RPMI7951 (cell line): ENCODE measurements at places on chromosomes 4 and X.
A peak's percentile ranks its signal among the peaks of the same experiment; 100 is the strongest.

- no peak for DNase-seq
These were observed at the start of gene ARAP2 for GRCh38 chr4:36244257-36245082. Gene ARAP2, minus strand, starts transcription at chr4:36244514. Its CDS starts 15,028 bp downstream, at chr4:36229486.

GRCh38 chrX:25202827-25203226 lies 187.1 kb upstream of the ARX start:
- no peak for DNase-seq

- no peak for DNase-seq
These were observed 13.6 kb downstream of the RGS12 start for GRCh38 chr4:3306450-3306849.

GRCh38 chr4:80073473-80074008 lies 512 bp upstream of the ANTXR2 start:
- no peak for DNase-seq

DNA sequence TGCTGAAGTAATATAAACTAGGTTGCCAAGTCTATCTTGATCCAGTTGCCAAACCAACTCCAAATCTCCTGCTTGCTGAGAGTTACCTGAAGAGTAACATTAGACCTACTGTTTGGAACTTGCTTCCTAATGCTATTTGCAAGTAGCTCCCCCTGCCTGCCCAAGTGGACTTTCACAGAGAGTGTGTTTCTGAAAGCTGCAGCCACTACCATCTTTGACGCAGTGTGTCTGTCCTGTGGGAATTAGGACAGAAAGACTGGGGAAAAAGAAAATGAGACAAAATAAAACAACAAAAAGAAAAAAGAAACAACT lies 195.0 kb upstream of the HS3ST1 start:
- no peak for DNase-seq

DNA sequence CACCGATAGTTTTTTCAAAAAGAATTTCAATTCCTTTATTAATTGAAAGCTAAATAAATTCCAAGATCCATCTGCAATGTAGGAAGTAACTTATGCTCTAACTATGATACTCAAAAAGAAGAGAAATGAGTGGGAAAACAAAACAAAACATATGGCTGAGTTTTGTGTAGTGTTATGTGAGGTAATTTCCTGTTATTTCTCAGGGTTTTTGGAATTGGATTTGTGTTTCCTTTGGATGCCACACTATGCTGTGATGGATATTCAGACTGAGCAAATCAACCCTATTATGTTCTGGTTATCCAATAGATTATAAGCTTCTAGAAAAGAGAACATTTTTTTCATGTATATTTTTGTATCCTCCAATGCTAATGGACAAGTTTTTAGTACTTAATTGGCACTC lies 73.4 kb upstream of the RAPGEF2 start:
- no peak for DNase-seq

DNA sequence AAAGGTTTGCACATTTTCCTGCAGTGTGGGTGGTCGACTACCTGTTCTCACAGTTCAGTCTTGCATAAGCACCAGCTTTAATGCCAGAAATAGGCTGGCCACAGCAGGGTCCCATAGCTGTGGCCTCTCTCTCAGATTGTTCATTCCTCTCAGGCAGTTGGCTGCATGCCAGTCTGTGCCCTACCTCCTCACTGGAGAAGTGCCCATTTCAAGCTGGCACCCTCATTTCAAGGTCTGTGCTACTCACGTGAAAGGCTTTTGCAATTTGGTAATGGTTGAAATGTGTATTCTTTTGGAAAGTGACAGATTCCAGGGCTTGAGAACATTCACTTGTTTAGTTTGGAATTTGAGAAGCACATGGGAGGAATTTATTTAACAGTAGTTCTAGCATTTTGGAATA lies 28.9 kb upstream of the MTMR1 start:
- DNase-seq = no peak

GRCh38 chr4:6889101-6889735 lies 20.4 kb upstream of the TBC1D14 start:
- DNase-seq = no peak

- DNase-seq = peak; percentile 18
These were observed 535.1 kb downstream of the FAT4 start for GRCh38 chr4:125849869-125850268.

DNA sequence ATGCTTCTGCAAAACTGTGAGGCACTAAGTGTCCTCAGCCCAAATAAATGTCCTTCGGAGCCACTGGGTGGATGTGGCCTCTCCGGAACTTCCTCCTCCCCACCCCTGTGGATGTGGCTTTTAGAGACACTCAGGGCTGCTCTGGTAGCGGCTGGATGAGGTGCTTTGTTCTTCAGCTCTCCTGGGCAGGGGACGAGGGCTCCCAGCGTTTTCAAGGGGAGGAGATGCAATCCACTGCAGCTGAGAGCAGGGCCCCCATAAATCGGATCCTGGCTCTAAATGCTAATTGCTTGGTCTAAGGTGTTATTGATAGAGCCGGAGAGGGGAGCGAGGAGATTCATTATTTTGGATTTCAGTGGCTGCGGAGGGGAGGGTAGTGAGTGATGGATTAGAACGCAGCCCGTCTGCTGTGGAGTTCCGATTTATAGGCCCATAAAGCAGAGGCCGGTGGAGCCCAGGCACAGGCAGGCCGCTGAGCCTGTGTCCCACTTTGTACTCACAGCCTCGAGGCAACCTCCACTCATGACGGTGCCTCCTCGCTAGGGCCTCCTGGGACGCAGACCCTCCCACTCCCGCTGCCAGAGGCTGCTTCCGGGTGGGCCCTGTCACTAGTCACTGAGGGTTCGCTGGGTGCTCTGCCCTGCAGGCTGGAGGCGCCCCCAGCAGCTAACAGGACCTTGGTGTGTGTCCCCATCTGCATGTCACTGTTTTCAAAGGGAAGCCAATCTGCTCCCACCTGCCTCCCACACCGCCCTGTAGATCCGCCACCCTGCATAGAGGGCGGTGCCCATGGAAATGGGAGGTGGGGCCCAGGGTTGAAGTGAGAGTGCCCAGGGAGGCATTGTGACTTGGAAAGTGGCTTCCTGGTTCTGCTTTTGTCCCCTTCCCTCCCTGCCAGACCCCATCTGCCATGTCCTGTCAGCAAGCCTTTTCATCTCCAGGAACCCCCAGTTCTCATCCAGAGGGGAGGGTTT lies 135.4 kb upstream of the PSAPL1 start:
- no peak for DNase-seq

- DNase-seq = no peak
These were observed 34.7 kb upstream of the NAF1 start for GRCh38 chr4:163201358-163201757.

GRCh38 chr4:128649575-128650205 lies 159.8 kb upstream of the JADE1 start:
- peak; percentile 42 for DNase-seq

DNA sequence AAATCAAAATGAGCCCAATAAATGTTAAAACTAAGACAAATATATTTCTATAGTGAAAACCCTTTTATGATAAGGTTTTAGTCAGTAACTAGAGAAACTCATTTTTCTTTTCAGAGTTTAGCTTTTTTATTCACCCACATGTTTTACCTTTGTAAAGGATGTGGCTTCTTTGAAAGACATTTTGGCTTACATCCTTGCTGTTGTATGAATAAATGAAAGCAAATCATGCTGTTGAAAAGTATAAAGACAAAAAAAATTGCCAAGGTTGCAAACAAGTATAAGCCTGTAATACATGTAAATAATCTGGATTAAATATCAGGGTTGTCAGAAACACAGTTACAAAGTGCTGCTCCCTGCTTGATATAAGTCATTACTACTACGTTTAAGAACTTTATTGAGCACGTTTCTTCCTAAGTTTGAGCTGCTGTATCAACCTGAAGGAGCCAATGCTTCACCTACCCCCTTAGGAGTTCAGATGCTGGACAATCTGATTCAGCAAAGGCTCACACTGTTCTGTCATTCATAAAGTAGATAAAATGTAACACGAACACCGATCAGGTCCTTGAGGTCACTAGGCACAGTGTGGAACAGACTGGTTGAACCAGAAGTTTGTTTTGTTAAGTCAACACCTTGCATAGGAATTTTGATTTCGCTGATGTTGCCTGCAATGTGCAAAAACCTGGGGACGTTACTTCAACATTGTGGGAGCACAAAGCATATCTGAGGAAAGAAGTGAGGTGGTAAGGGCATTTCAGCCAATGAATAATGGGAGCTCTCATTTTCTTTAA lies 321.2 kb upstream of the BMP3 start:
- no peak for DNase-seq

DNA sequence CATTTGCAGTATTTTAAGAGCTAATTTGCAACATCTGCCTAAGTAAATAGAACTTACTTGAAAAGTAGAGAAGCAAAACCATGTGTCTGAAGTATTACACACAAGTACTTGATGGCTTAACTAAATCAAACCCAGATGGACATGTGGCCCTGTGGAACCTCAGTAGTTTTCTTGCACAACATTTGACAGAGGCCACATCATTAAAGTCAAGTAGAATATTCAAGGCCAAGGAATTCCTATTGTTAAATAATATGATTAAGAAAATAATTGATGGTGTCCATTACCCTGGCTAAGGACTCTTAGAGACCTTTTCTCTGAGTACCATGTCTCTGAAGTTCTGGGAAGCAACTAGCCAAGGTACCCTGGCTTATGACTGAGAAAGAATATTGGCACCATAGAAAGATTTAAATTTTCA lies 135.4 kb upstream of the OTUD4 start:
- DNase-seq = peak; percentile 57

- DNase-seq = no peak
These were observed 72.6 kb downstream of the GC start for GRCh38 chr4:71711044-71711984.

GRCh38 chr4:154961263-154961662 lies 180.2 kb downstream of the RBM46 start:
- no peak for DNase-seq

GRCh38 chr4:138275216-138275615 lies 33.1 kb upstream of the SLC7A11 start:
- DNase-seq = no peak

- DNase-seq = no peak
These were observed 90.0 kb downstream of the MAOA start for GRCh38 chrX:43745938-43746721.
